ENCODE measurements at places on chromosomes 13 and 19.

DNA sequence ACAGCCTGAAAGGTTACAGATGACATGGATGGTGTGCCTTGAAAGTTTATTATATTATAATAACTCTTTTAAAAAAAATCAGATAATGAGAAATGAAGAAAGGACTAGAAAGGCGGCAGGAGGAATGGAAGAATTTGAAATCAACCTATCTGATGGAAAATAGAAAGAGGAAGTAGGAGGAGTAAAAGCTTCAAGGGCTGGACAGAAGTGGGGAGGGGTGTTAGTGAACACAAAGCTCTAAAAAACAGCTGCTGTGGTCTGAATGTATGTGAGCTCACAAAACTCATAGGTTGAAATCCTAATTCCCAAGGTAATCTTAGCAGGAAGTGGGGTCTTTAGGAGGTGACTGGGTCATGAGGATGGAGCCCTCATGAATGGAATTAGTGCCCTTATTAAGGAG lies 19.5 kb downstream of the CCDC70 start:
- DNase-seq, result no peak

DNA sequence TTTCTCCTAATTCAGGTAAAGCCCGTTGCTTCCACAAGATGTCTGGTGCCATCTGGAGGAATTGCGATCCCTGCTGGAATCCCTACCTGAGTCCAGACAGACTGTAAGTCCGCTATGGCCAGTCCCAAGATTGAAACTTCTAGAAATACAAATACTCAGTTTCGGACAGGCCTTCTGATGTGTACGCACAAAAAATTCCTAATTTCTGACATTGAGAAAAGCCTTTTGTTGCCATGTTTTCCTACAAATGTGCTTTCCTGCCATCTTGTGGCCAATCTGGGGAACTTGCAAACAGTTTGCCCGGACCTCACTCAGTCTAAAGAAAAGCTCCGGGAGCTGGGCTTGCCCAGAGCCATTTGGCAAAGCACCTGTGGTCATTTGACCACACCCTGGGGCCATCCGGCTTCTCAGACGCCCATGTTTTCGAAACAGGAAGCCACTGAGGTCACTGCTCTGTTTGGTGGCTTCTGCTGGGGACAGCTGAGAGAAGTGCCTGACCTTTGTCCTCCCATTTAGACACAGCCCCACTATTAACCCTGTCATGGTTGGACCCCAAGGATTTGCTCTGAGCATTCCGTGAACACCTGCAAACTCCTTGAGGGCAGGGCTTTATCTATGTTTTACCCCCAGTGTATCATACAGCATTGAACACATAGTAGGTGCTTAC lies 79.4 kb downstream of the SLC15A1 start:
- DNase-seq, result peak; percentile 57

- peak; percentile 26 for DNase-seq
Observed at GRCh38 chr19:14147797-14148605, 11.6 kb upstream of the ASF1B start.

DNA sequence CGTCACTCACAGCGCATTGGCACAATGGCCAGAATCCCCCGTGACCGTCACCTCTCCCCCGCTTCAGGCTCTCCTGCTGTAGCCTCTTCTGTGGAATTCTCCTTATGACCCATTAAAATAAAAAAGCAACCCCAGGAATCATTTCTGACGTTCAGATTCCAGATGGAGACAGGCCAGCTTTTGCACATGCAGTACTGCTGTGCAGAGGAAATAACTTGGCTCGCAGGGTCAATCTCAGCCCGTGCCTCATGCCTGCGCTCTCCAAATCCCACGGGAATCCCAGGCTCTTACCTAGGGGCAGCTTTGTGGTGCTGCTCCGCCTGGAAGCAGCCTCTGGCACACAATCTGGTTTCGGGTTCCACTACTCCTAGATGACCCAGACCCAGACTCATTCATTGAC lies 32.7 kb upstream of the SOX1 start:
- DNase-seq, result no peak

DNA sequence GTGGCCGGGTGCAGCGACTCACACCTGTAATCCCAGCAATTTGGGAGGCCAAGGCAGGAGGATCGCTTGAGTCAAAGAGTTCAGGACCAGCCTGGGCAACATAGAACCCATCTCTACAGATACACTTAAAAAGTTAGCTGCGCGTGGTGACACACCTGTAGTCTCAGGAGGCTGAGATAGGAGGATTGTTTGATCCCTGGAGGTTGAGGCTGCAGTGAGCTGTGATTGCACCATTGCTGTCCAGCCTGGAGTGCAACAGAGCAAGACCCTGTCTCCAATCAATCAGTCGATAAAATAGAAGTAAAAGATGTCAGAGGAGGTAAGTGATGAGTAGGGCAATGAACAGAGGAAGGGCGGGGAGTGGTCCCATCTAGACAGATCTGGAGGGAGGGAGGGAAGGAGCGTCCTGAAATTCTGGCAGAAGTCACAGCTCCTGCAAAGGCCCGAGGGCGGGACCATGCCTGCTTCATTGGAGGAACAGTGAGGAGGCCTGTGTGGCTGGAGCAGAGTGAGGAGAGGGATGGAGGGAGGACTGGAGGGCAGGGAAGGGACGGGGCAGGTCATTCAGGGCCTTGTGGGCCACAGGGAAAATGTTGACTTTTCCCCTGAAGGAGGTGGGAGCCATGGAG lies 9.7 kb downstream of the SMIM24 start:
- DNase-seq, result no peak

- DNase-seq, result no peak
Observed at GRCh38 chr13:42574011-42574410, at the start of gene TNFSF11. TNFSF11 (plus strand) TSS chr13:42574152; CDS start chr13:42574304, 152 bp downstream.

GRCh38 chr19:9792206-9793070 lies 23.9 kb upstream of the ZNF846 start:
- peak; percentile 68 for DNase-seq

Data from Caki2 (cell line).